ENCODE measurements at places on chromosomes 4 and X.

GRCh38 chrX:109036624-109037023 lies 300.3 kb upstream of the IRS4 start:
- no peak for DNase-seq

DNA sequence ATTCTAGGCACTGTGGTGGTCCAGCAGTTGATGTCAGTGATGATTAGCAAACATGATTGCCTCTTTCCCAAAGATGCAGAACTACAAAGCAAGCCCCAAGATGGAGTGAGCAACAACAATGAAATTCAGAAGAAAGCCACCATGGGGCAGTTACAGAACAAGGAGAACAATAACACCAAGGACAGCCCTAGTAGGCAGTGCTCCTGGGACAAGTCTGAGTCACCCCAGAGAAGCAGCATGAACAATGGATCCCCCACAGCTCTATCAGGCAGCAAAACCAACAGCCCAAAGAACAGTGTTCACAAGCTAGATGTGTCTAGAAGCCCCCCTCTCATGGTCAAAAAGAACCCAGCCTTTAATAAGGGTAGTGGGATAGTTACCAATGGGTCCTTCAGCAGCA lies 365.3 kb downstream of the MAPK10 start:
- DNase-seq: no peak

DNA sequence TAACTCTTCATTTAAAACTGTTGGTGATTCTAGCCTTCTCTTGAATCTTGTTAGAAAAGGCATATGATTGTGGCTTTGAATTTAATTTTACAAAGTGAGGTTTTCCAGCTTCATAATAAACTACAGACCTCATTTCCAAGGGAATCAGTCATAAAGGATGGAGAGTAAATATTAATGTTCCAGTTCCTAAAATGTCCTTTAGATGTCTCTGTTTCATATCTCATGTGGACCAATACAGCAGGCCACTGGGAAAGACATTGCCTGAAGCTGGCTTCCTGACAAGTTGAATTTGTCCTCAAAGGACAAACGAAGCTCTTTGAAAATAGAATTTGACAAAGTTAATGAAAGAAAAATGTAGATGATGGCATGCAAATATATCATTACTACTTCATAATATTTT lies 125.4 kb downstream of the ZNF330 start:
- no peak for DNase-seq

- DNase-seq: no peak
These were observed 48.6 kb downstream of the ACOX3 start for GRCh38 chr4:8391972-8392371.

GRCh38 chr4:118224243-118224829 lies 128.5 kb downstream of the PRSS12 start:
- DNase-seq: no peak

DNA sequence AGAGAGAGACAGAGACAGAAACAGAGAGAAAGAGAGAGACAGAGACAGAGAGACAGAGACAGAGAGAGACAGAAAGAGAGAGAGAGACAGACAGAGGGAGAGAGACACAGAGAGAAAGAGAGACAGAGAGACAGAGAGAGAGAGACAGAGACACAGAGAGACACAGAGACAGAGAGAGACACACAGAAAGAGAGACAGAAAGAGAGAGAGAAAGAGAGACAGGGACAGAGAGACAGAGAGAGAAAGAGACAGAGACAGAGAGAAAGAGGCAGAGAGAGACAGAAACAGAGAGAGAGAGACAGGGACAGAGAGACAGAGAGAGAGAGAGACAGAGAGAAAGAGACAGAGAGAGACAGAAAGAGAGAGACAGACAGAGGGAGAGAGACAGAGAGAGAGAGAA lies 52.9 kb downstream of the CRLF2 start:
- DNase-seq: no peak

- no peak for DNase-seq
These were observed 54.0 kb upstream of the UGT2B15 start for GRCh38 chr4:68724426-68724825.

GRCh38 chr4:87066403-87067123 lies 131.8 kb downstream of the AFF1 start:
- no peak for DNase-seq

GRCh38 chr4:74206088-74206825 lies 48.3 kb downstream of the MTHFD2L start:
- no peak for DNase-seq

DNA sequence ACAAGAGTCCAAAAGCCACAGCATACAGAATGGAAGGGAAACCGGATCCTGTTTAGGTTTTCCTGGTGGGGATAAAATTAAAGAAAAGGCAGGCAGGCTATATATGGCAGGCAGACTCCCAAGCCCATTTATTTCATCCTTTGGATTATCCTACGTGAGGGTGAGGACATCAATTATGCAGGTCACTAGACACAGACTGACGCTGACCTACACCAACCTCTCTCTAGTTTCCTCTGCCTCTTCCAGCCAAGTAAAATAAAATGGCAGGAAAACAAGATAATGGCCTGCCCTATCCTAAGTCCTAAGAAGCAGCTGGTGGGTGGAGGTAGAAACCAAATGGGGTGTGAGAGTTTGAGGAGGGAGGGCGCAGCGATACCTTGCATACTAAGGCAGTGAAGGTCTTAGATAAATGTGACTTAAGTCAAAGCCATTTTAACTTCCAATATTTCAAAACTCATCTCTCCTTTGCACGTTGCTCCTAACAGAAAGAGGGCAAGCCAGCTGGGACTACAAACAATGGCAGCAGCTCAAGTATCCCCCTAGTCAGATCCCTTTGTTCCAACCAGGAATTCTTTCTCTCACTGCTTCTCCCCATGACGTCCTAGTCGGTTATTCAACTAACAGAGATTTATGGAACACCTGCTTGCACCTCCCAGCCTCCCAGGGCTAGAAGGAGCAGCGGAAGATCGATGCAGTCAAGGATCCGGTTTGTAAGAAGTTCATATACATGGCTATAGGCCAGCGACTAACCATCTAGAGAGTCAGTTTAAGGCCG lies 72.8 kb downstream of the IRF2 start:
- no peak for DNase-seq

DNA sequence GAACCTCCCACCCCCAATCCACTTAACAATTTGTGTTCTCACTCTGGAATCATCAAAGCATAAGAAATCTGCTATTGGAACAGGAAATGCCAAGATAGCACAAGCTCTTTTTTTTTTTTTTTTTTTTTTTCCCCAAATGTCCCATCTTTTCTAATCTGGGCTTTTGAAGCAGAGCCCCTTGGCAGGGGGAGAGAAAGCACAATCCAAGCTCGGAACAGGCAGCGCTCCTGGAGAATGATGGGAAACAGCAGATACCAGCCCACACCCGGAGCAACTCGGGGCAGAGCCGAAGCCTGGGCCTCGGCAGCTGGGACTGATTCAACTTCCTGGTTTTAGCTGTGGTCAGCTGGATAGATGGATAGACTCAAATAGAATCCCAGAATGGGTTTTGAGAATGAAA lies 235.1 kb downstream of the QDPR start:
- no peak for DNase-seq

GRCh38 chrX:66760651-66761050 lies 121.8 kb upstream of the EDA2R start:
- DNase-seq: no peak

DNA sequence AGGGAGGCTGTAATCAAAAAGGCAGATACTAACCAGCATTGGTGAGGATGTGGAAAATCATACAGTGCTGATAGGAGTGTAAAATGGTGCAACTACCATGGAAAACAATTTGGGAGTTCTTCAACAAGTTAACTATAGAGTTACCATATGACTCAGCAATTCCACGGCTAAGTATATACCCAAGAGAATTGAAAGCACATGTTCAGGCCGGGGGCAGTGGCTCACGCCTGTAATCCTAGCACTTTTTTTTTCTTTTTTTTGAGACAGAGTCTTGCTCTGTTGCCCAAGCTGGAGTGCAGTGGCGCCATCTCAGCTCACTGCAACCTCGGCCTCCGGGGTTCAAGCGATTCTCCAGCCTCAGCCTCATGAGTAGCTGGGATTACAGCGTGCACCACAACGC lies 15.0 kb upstream of the CD99L2 start:
- DNase-seq: no peak

DNA sequence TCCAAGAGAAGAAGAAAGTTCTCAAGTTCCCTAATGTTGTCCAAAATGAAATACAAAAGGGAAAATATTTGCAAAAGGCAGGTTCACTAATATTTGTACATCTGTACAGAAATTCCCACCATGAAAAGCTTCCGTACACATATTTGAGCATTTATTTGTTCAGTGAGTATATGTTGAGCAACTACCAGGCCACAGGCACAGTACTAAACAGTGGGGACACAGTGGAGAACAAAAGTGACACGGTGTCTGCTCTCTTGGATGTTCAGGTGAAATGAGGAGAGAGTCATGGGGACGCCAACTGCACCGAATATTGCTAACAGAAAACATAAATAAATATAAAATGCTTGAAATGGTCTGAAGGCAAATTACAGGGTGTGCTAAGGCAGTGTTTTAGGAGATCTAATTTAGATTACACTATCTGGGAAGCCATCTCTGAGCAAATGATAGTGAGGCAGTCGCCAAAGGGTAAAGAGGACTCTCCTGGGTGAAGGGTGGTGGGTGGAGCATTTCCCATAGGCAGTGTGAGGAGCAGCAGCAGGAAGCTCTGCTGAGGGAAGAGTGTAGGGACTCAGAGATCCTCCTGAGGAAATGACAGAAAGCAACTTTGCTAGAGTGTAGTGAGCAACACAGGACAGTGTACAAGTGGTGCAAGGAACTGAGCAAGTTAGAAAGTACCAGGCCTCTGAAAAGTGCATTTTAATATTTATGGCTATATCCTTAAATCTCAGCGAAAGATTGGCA lies 375.2 kb downstream of the GALNTL6 start:
- no peak for DNase-seq

DNA sequence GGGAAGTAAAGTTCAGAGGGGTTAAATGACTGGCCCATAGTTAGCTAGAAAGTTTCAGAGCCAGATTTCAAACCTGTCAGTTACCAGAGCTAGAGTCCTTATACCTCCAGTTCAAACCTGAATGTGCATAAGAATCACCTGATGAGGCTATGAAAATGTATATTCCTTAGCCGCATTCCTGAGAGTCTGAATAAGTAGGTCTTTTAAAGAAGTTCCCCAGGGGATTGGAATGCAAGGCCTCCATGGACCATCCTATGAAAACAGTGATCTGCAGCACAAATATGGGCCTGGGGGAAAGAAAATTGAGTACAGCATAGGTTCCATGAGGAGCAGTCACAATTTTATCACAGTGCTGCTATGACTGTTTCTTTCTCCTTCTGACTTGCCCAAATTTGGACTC lies 263.9 kb upstream of the CXorf66 start:
- DNase-seq: no peak

All from activated CD8-positive, alpha-beta memory T cell treated with anti-CD3 and anti-CD28 coated beads for 1 hour (primary cell).